ENCODE measurements at places on chromosomes 11 and 22.

DNA sequence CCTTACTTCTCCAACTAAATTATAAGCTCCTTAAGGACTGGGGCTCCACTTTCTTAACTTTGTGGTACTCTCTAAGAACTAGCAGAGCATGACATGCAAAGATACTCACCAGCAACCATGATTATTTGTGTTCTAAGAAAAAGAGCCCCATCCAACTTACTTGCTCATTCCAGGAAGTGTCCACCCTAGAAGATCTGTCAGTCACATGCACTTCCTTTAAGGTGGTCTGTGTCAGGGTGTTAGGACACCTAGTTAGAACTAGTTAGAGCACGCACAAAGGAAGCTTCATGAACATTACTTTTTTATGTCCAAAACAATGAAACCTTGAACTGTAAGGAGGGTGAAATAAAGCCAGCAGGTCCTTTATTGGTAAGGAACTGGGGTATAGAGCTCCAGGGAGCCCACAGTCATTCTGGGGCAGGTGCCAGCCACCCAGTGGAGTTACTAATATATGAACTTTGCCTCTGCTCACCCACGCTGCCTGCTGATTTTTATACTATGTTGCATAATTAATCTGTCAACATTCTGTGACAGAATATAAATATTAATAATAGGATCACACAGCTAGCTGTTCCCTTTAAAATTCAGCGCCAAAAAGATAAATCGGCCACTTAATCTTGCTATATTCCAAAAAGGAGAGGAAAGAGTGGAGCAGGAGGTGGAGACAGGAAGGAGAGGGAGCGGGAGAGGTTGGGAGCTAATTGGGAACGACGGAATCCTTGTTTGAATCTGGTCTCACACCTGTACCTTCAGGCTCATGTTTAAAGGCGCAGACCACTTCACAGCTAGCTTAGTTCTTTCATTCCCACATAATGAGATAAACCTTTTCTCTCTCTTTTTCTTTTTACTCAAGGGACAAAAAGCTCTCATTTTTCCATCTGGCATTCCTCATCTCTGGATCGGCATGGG lies 755.0 kb downstream of the OPCML start:
- DNase-seq, result no peak

DNA sequence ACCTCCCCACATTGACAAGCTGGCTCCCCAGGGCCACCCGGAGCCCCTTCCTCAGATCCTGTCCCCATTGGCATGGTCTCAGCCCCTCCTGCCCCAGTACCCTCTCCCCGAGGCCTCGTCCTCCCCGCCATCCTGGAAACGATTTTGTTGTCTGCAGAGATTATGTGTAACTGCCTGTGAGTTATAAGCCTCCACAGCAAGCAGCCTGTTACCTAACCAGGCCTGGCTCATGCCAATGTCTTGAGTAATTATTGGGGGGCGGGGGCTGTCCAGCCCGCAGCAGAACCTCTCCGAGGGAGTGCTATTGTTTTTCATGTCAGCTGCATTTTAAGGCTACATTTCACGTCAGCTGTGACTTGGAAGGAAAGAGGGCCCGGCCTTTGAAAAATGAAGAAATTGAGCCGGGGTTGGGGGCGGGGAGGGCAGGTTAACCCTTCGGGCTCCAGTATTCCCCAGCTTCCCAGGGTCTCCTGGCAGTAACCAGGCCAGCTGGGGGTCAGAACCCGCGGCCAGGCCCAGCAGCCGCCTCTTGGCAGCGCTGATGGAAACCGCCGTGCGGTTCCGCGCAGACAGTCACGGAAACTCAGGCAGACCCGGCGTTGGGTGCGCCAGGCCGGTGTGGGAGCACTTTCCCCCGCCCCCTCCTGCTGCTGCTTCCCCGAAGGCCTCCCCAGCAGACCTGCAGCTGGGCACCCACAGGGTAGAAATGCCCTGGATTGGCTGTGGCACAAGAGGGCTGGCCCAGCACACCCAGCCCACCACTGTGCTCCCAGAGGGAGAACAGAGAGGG lies 59.5 kb downstream of the CDKN1C start:
- DNase-seq, result no peak

DNA sequence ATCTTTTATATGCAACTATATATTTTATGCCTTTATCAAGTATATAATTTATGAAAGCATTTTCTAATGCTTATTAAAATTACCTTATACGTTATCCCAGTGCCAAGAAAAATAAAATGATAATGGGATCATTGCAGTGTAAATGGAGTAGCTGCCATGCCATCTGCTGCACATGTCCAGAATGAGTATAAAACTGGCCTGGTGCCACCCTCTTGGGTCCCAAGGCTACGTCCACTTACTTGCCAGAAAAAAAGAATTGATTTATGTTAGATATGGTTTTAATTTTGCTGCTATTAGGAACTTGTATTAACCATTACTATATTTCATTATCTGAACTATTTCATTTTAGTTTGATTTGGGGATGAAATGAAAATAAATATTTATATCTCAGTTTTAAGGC lies 1127.1 kb upstream of the CNTN5 start:
- DNase-seq, result peak; percentile 88

GRCh38 chr22:17085277-17086181 lies 729 bp downstream of the IL17RA start:
- DNase-seq, result no peak

- DNase-seq, result no peak
Observed at GRCh38 chr22:47174671-47175112, 412.2 kb downstream of the TBC1D22A start.

GRCh38 chr11:68053117-68053516 lies 14.3 kb downstream of the TCIRG1 start:
- DNase-seq, result peak; percentile 48

- no peak for DNase-seq
Observed at GRCh38 chr11:45158891-45159605, 12.6 kb downstream of the PRDM11 start.

DNA sequence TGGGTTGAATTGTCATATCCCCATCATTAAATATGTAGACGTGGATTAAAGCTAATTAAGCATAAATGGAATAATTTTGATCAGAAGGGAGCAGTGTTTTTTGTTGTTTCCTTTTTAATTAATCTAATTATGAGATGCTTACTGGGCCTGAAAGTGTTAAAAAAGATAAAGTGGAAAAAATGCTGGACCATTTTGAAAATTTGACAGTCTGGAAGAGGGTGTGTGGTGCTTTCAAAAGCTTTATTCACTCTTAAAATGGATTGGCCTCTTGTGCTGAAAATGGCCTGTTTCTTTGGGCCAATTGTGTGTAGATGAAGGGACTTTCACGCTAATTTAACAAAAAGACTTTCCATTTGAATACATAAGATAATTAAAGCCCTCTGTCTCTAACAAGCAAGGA lies 1.8 kb downstream of the TNRC6B start:
- no peak for DNase-seq

DNA sequence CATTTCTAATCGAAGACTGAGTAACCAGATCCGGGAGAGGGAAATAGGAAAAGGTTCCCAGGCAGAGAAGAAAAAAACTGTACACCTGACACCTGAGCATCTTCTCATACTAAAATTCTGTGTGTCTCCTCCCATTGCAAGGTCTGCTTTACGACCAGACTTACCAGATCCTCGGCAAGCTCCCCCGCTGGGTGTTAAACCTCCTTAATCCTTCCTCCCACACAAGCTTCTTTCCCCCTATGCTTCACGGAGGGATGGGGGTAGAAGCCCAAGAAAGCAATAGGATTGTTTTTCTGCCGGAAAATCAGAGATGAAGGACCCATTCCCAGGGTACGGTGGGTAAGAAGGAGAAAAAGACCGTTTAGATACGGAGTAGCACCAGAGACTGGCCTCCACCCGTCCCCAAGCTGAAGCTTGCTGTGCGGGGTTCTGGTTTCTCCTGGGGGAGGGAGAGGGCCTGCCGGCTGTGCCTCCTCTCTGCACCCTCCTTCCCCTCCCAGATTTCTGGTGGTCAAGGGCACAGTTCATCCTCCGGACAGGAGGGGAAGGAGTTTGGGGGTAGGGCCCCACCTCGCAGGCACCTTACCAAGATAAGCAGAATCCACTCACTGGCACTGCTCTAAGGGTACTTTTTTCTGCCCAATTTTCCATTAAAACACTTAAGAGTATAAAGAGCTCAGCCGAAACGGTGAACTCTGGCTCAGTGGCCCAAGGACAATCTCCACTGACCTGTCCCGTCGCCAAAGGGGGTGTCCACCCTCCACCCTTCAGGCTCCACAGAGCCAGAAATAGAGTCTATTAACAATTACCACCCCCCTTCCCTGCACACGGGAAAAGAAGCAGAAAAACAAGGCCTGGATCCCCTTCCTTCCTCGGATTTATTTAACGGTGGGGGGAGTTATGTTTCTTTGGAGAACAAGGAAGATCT lies 1.2 kb downstream of the TOB2 start:
- DNase-seq, result no peak

- DNase-seq, result no peak
Observed at GRCh38 chr11:116472651-116473050, 300.1 kb downstream of the BUD13 start.

DNA sequence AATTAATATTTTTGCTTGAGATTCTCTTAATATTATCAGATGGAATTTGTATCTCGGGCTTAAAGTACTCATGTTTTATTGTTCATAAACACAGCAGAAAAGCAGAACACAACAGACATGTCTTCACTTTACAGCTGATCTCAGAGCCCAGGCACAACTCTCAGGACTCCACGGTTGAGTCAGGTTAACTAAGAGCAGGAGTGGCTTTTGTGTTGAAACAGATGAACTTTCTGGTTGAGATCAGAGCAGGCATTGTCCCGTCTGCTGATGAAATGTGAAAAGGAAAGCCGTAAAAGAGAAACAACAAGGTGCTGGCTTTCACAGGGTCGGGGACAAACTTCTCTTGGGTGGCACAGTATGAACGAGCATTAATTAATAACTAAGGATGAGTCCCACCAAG lies 49.0 kb downstream of the JHY start:
- DNase-seq, result no peak

GRCh38 chr11:8886322-8886721 lies 24.7 kb upstream of the AKIP1 start:
- no peak for DNase-seq

DNA sequence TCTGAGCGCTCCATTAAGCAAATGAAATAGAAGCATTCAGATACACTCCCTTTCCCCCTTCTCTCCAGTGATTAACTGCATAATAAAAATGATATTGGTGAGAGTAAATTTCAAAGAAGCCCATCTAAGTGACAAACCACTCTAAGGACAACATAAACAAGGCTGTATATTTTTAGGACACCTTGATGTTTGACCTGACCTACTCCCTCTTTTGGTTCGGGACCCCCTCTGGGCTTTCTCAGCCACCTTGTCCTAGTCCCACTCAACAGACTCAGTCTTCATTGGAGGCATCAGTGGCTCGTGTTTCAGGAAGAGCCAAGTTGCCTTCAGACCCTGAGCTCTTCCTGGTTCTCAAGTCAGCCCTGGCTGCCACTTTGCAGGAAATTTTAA lies 182.3 kb upstream of the NCAM1 start:
- no peak for DNase-seq

DNA sequence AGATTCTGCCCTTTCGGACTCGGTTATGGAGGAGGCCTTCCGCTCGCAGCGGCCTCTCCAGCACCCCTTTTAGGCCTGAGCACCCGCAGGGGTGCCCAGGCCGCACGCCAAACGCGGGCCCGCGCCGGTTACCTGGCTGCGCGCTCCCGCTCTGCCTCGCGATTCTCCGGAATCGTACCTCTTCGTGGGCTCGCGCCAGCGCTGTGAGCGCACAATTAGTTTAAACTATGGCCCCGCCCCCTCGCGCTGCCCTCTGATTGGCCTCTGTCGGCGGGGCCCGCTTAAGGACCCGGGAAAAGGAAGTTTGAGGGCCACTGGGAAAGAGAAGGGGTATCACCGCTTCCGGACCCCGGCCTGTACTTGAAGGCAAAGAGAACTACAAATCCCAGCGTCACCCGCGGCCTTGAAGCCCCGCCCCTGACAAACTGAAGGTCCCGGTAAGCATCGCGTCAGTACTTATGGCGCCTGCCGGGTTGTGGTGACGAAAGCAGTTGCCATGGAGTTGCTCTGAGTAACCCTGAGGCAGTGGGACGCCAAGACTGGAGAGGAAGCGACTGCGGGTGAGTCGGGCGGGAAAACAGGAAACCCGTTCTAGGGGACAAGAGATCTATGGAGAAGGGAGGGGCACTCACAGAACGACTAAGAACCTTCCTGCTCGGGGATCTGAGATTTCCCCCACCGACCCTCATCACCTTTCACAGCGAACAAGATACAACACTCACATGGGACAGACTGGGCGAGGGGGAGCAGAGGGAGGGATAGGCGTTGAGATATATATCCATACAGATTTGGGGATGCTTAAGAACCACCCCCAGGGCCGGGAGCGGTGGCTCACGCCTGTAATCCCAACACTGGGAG lies at the start of the genes LRRC51 and NUMA1:
TSS of gene LRRC51 (plus strand) at position 525 of the 858 bp plus-strand sequence. CDS start 8,234 bp downstream, outside the sequence.
TSS of gene NUMA1 (minus strand) at position 217 of the 858 bp plus-strand sequence. CDS start 44,599 bp downstream, outside the sequence.
- DNase-seq, result peak; percentile 99

DNA sequence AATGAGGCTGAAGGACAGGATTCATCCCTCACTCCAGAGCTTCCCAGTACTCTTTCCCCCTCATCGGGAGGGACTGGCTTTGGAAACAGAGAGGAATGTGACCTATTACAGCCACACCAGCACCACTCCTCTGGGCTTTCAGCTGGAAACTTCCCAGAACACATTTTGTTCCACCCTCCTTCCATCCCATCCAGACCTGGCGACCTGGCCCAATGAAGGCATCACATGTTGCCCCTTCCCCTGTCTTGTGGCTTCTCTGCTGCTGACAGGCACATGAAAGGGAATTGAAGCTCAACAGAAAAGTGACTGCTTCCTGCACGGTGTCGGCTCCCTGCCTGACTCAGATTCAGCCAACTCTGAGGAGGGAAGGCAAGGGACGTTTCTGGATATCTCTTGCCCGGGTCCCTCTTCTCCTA lies 19.1 kb downstream of the IRAG1 start:
- DNase-seq, result no peak

GRCh38 chr22:45526768-45527360 lies 24.2 kb downstream of the FBLN1 start:
- no peak for DNase-seq

GRCh38 chr11:23283666-23284065 lies 423.4 kb upstream of the CCDC179 start:
- DNase-seq, result no peak

DNA sequence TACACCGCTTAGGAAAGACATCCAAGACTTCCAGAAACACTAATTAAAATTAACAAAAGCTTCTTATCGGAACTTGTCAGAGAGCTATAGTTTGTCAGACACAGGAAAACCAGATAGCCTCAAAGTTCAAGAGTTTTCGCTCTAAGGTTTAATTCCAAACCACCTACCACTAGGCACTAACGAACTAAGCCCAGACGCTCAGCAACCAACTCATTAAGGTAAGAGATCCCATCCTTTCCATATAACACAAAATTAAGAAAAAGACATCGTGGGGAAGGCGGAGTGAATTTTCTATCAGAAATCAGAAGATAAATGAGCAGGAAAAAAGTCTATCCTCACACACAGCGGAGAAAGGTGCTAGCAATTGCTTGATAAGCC lies 382 bp downstream of the IMMP1L start:
- no peak for DNase-seq

GRCh38 chr22:45211435-45211834 lies 29.3 kb downstream of the KIAA0930 start:
- no peak for DNase-seq

GRCh38 chr11:9265211-9266131 lies at the start of gene DENND5A:
DENND5A (minus strand) TSS chr11:9265350; CDS start chr11:9265069, 281 bp downstream.
- DNase-seq, result peak; percentile 86

GRCh38 chr11:19769820-19770219 lies 57.2 kb downstream of the NAV2 start:
- no peak for DNase-seq
